ENCODE measurements at places on chromosomes 3 and 15.
A peak's percentile ranks its signal among the peaks of the same experiment; 100 is the strongest.

DNA sequence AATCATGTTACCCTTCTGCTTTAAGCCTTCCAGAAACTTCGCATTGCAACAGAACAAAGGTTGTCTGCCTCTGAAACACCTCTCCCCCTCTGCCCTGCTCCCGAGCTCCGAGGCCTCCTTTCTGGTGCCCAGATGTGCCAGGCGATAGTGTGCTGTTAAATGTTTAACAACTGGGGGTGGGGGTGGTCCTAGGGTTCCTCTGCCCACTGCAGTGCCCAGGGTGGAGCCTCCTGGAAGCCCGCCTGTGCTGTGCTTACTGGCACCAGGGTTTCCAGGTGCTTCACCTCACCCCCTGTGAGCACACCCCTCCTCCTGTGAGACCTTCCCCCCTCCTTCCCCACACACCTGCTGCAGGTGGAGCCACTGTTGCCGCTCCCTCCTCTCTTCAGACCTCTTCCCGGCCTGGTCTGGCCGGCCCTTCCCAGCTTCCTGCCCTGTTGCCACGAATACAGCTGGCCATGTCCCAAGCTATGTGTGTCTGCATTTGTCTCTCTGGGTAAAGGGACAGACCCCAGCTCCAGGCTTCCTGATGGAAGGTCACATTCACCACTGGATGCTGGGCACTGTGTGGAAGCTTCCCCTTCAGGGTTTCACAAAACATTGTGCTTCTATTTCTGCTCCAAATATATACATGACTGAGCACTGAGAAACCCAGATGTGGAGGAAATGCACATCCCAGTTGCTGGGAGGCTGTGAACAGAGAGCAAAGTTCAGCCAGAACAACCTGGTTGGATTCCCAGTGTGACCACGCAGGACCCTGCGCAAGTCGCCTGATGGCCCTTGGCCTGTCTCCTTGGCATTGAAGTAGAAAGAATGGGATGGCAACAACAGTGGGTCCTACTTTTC lies 37.2 kb downstream of the MGLL start:
- no peak for DNase-seq

DNA sequence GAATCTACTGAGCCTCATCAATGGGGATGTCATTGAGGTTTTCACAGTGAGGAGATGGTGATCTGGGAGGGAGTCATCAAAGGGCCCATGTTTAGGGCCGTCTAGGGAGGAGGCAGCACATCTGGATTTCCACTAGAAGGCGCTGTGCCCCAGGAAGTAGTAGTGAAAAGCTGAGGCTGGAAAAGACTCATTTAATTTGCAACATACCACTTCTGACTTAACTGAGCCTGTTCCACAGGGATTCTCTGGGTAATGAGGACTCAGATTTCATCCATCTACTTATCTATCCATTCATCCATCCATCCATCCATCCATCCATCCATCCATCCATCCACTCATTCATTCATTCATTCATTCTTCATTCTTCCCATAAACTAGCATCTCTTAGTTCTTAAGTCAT lies 17.4 kb upstream of the SHF start:
- DNase-seq, result peak; percentile 81

DNA sequence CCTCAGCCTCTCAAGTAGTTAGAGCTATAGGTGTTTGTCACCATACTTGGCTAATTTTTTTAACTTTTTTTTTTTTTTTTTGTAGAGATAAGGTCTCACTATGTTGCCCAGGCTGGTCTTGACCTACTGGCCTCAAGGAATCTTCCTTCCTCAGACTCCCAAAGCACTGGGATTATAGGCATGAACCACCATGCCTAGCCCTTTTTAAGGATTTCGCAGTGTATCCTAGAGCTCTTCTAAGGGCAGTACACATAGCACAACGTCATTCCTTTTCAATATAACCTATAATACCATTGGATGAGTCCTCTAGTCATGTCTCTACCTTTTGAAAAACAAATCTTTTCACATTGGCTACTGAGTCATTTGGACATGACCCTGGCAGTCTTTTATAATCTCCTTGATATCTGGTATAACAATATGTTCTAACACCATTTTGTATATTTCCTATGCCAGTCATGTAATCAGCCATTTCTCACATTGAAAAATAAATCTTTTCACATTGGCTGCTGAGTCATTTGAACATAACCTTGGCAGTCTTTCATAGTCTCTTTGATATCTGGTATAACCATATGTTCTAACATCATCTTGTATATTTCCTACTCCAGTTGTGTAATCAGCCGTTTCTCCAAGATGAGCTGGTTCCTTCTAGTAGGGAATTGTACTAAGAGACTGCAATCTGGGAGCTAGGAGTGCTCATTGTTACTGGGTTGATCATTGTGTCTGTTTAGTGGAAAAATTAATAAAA lies 944.7 kb downstream of the MCTP2 start:
- DNase-seq, result no peak

- peak; percentile 58 for DNase-seq
Observed at GRCh38 chr3:171383206-171384018, 76.8 kb downstream of the TNIK start.

GRCh38 chr3:4674216-4674615 lies 181.1 kb downstream of the ITPR1 start:
- DNase-seq, result no peak

DNA sequence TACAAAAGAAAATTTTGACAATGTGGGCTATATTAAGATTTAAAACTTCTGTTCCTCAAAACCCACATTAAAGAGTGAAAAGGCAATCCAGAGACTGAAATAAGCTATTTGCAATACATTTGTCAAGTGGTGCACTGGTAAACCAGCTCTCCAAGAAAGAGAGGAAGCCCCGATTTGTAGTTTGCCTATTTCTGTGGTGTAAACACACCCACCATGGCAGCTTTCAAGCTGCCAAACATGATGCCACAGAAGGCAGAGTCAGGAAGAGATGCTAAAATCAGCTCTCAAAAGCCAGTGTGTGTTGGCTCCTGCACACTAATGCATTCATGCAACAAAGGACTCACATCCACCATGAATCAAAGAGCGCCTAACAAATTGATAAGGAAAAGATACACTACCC lies 17.5 kb downstream of the RFTN1 start:
- no peak for DNase-seq

DNA sequence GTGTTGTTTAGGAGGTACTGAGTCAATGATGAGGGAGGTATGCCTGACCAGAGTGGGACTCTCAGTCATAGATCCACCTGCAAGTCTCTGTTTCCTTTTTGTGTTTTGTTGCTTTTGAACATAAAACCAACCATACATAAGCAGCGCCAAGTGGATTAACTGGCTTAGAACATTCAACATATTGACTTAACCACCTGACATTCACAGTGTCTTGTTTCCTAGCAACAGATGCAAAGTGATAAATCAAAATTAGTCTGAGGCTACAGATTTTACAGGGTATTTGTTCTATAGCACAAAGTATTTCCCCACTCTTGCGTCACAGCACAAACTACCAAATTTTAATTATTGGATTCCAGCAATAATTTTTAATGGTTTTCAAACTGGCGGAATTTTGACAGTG lies 283.8 kb downstream of the BBX start:
- no peak for DNase-seq

DNA sequence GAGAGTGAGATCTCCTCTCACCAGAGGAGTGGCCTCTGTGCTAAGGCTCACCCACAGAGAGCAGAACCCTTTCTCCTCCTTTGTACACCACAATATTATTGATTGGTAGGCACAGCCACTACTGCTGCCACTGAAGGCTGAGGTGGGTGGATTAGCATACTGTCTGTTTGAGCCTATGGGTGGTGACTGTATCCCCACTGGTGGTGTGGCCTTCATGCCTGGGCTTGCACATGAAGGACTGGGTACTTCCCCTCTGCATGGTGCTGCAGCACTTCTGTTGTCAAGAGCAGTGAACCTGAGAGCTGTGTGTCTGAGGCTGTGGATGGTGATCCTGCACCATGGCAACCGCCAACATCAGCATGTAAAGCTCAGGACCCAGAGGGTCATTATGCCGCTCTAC lies 35.7 kb upstream of the NECTIN3 start:
- no peak for DNase-seq

DNA sequence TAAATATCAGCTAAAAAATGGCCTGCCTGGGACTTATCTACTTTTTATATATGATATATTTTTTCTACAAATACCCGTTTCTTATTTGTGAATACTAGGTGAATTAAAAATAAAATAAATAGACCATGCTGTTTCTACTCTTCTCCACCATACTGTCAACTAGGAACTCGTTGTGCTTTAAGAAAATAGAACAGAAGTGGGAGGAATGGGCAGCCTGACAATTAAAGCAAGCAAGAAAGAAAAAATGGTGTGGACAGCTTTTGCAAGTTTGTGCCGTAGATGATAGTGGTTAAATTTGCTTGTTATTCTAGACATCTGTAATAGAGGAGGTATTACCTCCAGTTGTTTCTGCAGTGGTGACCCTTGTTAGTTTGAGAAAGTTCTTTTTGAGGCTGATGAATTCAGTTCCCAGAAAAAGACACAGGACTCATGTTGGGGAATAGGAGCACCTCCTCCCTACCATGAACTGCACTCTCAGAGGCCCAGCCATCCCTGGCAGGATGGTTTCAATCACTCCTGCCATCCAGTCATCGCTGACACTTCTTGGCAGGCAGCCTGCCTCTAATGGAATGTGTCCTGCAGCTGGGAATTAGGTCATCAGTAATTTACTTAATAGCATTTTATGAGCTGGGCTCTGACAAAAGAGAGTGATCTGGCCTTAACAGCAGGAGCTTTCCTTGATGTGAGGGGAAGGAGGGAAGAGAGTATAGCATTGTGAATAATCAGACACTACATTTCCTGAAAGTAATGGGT lies 105.0 kb upstream of the GAP43 start:
- DNase-seq, result peak; percentile 91

DNA sequence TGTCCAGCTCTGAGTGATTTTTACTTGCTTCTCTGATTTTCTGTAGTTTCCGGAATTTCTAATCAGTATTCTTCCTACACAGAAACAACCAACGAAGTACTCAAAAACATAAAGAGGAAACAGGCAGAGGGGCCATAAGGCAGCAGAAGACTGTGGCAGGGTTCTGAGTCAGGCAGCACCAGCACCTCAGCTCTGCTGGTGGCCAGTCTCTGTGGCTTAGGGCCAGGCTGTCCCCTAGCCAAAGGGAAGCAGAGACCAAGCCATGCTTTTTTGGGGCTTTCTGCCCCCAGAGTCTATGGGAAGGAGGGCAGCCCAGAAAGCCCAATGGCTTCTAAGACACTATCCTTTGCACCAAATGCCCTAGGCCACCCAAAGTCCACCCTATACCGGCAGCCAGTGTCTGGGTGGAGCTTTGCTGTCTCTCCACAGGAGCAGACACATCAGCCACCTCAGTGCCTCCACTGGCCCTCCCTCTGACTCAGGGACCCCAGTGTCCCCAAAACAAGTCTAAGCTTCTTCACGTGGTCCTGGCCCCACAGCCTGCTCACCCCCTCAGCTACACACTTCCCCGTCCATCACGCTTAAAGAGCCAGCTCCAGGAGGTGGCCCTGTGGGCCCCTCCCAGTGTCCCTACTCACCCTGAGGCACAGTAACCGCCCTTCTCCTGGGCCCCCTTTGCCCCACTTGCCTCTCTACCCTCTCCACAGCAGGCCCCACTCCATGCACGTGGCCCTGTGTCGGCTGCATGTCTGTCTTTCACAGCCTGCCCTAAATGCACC lies 46.2 kb downstream of the CCDC12 start:
- no peak for DNase-seq

- no peak for DNase-seq
Observed at GRCh38 chr3:190130037-190130436, 9.3 kb upstream of the P3H2 start.

GRCh38 chr3:62968128-62968527 lies 92.9 kb upstream of the CADPS start:
- DNase-seq, result no peak

DNA sequence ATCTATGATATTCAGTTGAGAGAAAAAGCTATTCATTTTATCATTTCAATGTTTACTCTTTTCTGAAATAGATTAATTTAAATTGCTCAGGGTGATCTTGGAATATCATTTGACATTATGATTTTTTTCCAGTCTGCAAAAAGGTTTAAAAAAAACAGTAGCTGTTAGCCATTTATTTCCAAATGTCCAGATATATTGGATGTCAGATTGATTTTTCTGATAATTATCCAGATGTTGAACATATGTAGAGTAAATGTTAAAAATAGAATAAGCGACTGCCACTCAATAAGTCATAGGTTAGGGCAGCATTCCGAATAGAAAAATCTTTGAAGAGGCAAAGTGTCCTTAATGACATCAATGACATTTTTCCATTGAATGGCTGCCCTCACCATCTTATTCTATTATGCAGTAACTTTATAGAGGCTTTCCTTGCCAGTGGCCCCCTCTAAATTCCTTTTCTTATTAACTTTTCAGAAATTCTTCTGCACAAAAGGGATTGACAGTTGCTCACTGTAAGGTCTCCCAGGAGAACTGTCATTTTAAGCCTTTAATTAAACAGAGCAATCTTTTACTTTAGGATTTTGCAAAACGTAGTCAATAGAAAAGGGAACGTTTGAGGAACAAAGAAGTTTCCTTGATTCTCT lies 316.5 kb downstream of the GBE1 start:
- DNase-seq, result no peak

DNA sequence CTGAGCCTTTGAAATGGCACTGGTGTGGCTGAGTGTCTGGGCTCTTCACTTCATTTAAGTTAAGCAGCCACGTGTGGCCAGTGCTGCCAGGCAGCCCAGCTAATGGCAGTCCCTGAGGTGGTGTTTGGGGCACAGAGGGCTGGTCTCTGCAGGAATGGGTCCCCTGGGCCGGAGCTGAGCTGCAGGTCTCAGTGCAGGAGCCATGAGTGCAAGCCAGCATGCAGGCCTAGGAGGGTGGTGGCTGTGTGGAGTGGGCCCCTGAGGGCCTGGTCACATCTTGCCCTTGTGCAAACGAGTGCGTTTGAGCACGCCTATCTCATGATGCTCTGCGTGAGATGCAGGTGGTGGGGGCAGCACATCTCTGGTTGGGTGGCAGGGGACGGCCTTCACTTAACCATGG lies 48.9 kb downstream of the PLXNA1 start:
- DNase-seq, result no peak

DNA sequence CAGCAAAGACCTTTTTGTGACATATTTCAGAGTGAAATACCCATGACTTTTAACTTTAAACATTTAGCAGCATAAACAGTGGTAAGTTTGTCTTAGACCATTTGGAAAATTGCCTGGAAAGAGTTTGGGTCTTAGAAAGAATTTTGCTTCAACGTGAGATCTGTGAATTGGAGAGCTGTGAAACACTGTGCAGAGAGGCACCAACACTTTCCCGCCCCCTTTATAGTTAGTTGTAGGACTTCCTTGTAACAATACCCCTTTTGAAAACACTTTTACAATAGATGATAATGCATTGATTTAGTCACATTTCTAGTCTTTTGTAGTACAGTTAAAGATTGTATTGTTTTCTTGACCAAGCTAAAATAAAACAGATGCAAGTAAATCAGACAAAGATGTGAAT lies 43.5 kb upstream of the MBNL1 start:
- DNase-seq, result peak; percentile 37

DNA sequence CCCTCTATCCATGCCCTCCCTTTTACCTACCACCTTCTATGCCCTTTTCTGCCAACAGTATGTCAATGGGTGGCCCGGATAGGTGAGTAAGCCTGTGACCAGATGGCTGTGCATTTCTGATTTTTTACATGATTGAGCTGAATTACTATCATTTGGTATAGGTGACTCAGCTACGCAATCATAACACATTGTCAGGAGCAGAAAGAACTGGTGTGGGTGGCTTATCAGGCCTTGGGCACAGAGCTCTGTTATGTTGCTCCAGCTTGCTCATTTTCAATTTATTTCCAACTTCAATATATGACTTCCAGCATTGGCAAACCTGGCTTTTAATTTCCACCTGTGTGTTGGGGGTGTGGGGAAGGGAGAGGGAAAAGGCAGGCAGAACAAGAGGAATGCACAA lies 86.6 kb upstream of the AGBL1 start:
- no peak for DNase-seq
